ENCODE measurements at places on chromosomes 4 and X. TPM values are rescaled to one million over a fixed set of nuclear protein-coding genes. Genes with fewer than 3 reads are reported as not detected.
A peak's percentile ranks its signal among the peaks of the same experiment; 100 is the strongest.

DCLK2 gene
- total RNA-seq = 2.9 TPM

- no peak overlapping the region for H3K27ac ChIP-seq
- H3K4me3 ChIP-seq = no peak overlapping the region
- H3K4me1 ChIP-seq = no peaks in the 10 kb centered on the region
- no peaks in the 10 kb centered on the region for H3K27me3 ChIP-seq
- H3K36me3 ChIP-seq = no peaks in the 10 kb centered on the region
Measured at GRCh38 chr4:140904904-140905303, 148.7 kb upstream of the TBC1D9 start.

USP17L15 gene
- total RNA-seq = not detected

DNA sequence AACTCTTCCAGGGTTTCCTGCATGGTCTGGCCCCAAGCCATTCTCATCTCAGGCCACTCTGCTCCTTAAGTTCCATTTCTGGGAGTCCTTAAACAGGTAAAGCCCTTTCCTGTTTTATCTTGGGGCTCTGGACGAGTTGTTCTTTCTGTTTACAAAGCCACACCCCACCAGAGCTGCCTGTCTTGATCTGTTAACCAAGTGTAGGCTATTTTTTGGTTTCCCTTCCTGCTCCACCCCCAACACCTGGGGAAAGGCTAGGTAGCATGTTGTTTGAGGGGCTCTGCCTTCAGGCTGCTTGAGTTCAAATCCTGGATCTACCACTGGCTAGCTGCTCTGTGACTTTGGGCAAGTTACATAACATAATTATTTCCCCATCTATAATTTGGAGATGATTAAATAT lies 40.0 kb downstream of the ERVMER34-1 start:
- no peaks in the 10 kb centered on the region for H3K27me3 ChIP-seq
- no peak overlapping the region for H3K27ac ChIP-seq
- peaks cover 1% of the 10 kb centered on the region for H3K36me3 ChIP-seq
- H3K4me1 ChIP-seq = peaks cover 11% of the 10 kb centered on the region
- H3K4me3 ChIP-seq = no peak overlapping the region
- no peak for DNase-seq

- H3K4me1 ChIP-seq = no peaks in the 10 kb centered on the region
- H3K36me3 ChIP-seq = no peaks in the 10 kb centered on the region
- H3K27ac ChIP-seq = no peak overlapping the region
- no peaks in the 10 kb centered on the region for H3K27me3 ChIP-seq
- DNase-seq = no peak
Measured at GRCh38 chr4:186481998-186482790, 73.2 kb downstream of the MTNR1A start.

GRCh38 chrX:30888526-30889146 lies 418 bp downstream of the TAB3 start:
- H3K27ac ChIP-seq = peak overlapping the region; percentile 80
- peak overlapping the region; percentile 82 for H3K4me3 ChIP-seq
- no peaks in the 10 kb centered on the region for H3K27me3 ChIP-seq

GRCh38 chr4:160184884-160185283 lies 1082.0 kb downstream of the RAPGEF2 start:
- no peak overlapping the region for H3K27ac ChIP-seq
- DNase-seq = no peak
- H3K4me3 ChIP-seq = no peak overlapping the region
- no peaks in the 10 kb centered on the region for H3K4me1 ChIP-seq

DNA sequence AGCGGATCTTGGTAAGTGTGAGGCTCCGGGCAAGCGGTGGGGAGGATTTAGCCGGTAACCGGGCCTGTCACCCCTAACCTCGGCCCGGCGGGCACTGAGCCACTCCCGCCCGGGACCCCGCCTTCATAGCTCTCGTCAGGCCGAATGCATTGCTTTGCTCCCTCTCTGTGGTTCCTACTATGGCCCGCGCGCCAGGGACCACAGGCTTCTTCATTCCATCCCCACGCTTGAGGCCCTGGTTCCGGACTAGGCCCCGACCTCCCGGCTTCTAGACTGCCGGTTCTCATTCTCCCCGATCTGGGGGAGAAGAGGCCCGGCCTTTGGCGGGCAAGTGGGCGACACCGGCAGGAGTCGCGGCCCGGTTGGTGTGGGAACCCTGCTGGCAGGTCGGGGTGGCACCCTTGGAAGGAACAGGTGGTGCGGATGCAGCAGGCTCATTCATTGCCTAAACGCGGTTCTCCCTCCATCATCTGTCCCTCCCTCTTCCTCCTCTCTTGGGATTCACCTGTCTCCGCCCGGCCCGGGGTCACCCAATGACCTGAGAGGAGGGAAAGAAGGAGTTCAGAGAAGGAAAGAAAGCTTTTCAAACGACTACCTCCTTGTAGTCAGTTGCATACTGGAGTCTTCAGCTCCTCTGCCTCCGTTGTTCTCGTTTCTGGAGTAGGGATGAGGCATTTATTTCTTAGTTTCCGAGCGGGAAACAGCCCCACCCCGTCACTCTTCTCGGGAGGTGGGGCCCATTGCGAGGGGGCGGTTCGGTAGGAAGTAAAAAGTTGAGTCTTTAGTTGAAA lies at the start of gene NDUFC1:
Gene NDUFC1 (minus strand): TSS at position 657 of the 791 bp plus-strand sequence. CDS start 6,679 bp downstream, outside the sequence.
- no peaks in the 10 kb centered on the region for H3K27me3 ChIP-seq
- H3K27ac ChIP-seq = peak within 1 kb of the TSS; percentile 97
- H3K36me3 ChIP-seq = no peaks in the 10 kb centered on the region
- H3K4me1 ChIP-seq = peaks cover 11% of the 10 kb centered on the region

- H3K36me3 ChIP-seq = no peaks in the 10 kb centered on the region
- no peak overlapping the region for H3K27ac ChIP-seq
- H3K27me3 ChIP-seq = no peaks in the 10 kb centered on the region
- DNase-seq = no peak
Measured at GRCh38 chr4:37872310-37872988, 18.4 kb upstream of the TBC1D1 start.

FAM149A gene
- total RNA-seq = 5.1 TPM

DNA sequence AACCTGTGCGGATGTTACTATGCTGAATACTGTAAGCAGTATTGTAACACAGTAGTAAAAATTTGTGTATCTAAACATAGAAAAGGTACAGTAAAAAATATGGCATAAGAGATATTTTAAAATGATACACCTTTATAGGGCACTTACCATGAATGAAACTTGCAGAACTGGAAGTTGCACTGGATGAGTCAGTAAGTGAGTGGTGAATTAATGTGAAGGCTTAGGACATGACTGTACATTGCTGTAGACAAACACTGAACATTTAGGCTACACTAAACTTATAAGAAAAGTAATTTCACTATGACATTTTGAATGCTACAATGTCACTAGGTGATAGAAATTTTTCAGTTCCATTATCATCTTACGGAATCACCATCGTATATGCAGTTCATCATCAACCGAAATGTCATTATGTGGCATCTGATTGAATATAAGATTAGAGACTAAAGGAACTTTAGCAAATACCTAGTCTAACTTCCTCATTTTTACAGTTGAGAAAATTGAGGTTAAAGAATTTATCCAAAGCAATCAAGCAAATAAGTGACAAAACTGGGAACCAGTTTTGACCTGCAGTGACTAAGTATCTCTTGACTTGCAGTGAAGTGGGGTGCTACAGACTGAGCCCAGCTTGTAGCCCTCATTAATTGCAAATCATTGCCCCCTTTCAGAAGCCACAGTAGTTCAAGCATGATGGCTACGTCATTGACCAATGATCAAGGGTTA lies 55.3 kb downstream of the EGF start:
- H3K36me3 ChIP-seq = no peaks in the 10 kb centered on the region
- H3K4me3 ChIP-seq = no peak overlapping the region
- H3K4me1 ChIP-seq = peaks cover 16% of the 10 kb centered on the region
- H3K27ac ChIP-seq = no peak overlapping the region
- no peak for DNase-seq

GLRA3 gene
- total RNA-seq = not detected
